ENCODE measurements at places on chromosomes 7 and 10.

DNA sequence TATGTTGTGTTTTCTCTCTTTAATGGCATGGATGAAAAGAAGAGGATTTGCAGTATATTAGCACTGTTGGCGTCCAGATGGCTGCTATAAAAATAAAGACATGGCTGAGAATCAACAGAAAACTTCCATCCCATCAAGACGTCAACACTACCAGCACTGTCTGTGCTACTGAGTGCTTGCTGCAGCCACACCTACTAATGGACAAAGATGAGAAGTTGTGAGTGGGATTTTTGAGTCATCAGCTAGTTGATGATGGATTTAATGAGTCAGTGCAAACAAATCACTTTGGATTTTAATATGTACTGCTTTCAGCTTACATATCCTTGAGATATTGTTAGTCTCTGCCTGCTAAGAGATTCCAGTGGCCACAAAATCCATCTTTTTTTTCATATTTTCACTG is 631.0 kb upstream of the ANKRD30A start:
- no peak for DNase-seq

DNA sequence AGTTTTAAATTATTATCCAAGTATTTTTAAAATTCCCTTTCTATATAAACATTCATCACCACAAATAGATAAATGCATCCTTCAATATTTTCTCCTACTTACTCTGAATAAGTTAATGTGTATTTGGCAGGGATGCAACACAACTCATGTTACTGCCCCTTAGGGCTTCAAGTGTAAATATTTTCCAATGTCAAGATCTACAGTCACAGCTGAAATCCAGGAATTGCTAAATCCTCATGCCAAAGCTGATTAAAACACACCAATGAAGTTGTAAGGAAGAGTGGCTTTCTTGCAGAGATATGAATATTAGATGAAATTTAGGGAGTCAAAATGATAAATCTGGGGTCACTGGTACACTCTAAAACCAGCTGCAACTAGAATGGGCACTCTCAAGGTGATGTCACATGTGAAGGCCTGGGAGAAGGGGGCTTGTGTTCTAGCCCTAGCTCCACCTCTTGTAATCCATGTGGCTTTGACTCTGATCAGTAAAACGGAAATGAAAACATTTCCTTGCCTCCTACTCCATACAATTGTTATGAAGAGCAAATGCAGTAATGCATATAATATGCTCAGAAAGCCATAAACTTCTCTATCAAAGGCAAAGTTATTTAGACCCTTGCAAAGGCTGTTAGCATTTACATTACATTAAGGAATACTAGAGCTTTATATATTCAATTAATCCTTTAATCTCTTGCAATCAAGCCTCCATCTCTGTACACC is 228.1 kb upstream of the NFE2L3 start:
- no peak for DNase-seq

DNA sequence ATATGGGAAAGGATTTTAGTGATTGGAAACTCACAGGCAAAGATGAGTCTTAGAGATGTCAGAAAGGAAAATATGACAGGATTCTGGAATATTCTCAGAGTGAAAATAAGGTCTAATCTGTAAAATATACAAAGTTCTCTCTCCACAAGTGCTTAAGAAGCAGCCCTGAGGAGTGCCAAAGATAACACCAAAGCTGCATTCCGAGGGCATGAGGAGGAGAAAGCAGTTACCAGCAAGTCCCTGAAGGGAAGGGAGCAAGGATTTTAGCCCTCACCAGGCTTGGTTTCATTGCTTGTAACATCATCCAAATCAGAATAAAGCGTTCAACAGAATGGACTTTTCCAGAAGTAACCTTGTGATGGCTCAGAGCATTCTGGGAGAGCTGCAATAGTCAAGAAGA is 31.4 kb upstream of the DLX6 start:
- DNase-seq = no peak

GRCh38 chr10:105586451-105587098 is 945.5 kb downstream of the SORCS3 start:
- no peak for DNase-seq

DNA sequence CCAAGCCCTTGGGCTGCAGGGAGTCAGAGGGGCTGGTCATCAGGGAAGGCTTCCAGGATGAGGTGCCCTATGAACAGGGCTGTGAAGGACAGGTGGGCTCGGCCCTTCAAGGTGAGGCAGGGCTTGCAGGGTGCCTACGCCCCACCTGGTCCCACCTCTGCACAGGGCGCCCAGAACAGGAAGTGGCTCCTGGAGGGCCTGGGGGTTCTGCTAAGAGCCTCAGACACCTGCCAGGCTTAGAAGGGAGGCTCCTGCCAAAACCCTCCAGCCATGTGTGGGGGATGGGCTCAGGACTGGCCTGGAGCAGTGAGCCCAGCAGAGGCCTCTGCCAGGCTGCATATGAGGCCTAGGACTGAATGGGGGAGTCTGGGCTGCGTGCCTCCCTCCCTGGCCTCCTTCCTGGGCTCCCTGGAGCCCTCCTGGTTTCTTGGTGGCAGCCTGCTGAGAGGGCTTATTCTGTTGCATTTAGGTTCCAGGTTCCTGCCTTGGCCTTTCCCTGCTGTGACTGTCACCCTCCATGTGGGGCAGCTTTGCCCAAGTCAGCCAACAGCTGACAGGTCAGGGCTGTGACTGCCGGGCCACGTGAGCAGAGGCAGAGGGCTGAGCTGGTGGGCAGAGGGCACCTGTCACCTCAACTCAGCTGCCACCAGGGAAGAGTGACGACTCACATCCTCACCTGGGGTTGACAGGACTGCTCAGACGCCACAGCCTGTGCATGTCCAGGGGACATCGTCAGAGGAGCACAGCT is 45.2 kb upstream of the MSMB start:
- no peak for DNase-seq

DNA sequence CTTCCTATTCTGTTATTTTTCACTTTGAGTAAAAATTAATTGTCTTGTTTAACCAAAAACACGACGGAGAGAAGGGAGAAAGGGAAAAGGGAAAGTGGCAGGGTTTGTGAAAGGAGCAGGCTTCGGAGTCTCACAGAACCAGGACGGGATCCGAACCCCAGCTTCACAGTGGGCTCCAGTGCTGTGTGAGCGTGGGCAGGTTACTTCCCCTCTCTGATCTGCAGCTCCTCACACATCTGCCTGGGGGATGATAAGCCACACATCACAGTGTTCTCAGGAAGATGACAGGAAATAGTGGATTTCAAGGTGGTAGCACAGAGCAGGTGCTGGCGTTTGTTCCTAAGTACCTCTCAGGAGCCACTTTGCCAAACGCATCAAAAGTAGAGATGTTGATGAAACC is 94.2 kb upstream of the GPR26 start:
- DNase-seq = no peak

DNA sequence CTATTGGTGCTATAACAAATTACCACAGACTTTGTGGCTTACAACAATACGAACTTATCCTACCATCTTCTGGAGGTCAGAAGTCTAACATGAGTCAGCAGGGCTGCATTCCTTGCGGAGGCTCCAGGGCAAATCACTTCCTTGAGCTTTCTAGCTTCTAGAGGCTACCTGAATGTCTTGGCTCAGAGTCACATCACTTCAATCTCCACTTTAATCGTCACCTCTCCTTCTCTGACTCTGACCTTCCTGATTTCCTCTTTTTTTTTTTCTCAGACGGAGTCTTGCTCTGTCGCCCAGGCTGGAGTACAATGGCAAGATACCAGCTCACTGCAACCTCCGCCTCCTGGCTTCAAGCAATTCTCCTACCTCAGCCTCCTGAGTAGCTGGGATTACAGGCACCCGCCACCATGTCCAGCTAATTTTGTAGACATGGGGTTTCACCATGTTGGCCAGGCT is 44.6 kb upstream of the ANAPC16 start:
- DNase-seq = no peak

DNA sequence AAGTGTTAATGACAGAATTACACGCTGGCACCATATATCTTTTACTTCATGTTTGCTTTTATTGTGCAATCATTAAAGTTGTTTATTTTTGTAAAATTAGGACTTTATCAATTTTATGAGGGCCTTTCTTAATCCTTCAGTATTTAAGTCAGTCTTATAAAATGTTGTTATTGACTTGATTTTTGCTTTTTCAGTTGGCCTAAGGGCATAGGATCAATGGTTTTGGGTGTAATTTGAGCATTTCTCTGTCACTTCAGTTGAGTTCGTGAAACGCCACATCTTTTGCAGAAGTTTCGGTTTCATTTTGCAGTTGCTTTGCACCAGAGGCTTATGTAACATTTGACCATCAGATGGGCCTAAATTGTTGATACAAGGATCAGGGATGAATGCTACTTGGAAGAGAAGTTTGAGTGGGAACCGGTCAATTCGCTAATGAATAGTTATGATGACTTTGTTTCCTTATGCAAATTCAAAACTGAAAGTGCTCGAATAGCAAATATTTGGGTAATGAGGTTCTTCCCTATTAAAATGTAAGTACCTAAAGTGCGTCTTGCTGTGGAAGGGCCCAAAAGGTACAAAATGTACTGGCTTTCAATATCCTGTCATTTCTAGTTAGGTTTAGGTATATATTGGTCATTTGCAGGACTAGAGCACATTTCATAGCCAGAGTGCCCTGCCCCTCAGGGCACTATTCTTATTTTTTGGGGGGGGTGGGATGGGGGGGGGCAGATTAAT is 340.9 kb downstream of the LRMDA start:
- no peak for DNase-seq

GRCh38 chr7:118615-119391 is 73.6 kb upstream of the FAM20C start:
- DNase-seq = no peak

GRCh38 chr10:74981831-74982633 is 129.4 kb upstream of the SAMD8 start:
- no peak for DNase-seq

DNA sequence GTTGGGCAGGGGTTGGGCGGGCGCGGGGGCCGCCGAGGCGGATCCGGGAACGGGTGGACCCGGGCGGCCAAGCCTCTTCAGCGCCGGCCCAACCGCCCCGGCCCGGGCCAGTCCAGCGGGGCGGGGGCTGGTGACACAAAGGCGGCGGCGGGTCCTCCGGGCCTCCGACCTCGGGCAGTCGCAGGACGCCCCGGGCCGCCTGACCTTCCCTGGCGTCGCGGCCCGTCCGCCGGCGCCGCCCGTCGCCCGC is 54.2 kb downstream of the METTL2B start:
- no peak for DNase-seq
